ENCODE measurements at places on chromosomes 13 and 19. TPM values are rescaled to one million over a fixed set of nuclear protein-coding genes. Genes with fewer than 3 reads are reported as not detected.

GRCh38 chr13:34731486-34731885 lies 210.6 kb upstream of the NBEA start:
- H3K4me1 ChIP-seq = peaks cover 14% of the 10 kb centered on the region
- no peaks in the 10 kb centered on the region for H3K27me3 ChIP-seq

DNA sequence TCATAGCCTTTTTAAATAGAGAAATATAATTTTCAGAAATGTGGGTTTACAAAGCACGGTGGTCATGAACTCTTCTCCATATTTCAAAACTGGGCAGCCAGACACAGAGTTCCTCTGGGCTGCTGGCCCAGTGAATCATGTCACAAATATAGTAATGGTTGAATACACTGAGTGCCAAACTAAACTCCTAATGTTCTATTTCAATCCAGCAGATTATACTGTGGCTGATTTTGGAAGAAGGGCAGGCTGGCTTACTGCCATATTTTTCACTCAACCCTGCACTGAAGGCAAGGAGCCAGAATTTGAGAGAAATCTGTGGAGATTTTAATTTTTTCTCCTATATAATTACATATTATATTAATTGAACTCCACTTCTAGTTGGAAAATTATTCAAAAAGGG lies 17.0 kb upstream of the PRR20A start:
- no peaks in the 10 kb centered on the region for H3K36me3 ChIP-seq
- H3K27ac ChIP-seq = peak overlapping the region; percentile 12
- no peaks in the 10 kb centered on the region for H3K27me3 ChIP-seq

DNA sequence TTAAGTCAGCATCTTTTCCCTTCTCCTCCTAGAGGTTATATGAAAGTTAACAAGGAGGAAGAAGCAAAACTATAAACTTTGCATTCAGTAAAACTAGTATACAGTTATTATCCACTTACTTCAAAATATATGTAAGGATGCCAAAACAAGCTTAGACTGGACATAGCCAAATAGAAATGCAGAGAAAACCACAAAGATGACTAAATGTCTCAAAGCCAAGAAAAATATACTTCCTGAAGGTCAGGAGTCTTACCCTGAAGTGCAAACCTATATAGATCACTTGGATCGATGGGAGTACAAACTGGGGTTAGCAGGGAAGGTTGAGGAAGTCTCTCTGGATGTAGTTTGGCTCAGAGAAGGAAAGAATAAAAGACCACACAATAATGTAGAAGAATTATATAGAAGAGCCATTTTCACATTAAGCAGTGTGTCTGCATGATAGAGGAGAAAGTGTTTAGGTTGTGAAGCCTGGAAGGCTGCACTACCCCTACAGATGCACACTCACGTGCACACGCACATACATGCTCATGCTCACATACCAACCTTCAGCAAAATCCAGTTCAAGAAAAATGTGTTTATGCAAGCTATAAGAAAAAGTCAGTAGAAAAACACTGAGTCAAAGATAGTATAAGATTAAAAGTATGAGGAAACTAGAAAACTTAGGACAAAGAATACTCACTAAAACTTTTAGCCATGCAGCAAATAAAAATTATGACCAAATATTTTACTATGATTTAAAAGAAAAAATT lies 112.1 kb upstream of the RXFP2 start:
- no peaks in the 10 kb centered on the region for H3K36me3 ChIP-seq
- no peaks in the 10 kb centered on the region for H3K27me3 ChIP-seq
- no peak overlapping the region for H3K4me3 ChIP-seq
- DNase-seq = no peak

- peaks cover 18% of the 10 kb centered on the region for H3K36me3 ChIP-seq
- H3K4me3 ChIP-seq = peak overlapping the region; percentile 89
- DNase-seq = no peak
- H3K4me1 ChIP-seq = peaks cover 16% of the 10 kb centered on the region
- no peaks in the 10 kb centered on the region for H3K27me3 ChIP-seq
Observed at GRCh38 chr19:37467608-37468090, 405 bp upstream of the ZNF569 start.

DNA sequence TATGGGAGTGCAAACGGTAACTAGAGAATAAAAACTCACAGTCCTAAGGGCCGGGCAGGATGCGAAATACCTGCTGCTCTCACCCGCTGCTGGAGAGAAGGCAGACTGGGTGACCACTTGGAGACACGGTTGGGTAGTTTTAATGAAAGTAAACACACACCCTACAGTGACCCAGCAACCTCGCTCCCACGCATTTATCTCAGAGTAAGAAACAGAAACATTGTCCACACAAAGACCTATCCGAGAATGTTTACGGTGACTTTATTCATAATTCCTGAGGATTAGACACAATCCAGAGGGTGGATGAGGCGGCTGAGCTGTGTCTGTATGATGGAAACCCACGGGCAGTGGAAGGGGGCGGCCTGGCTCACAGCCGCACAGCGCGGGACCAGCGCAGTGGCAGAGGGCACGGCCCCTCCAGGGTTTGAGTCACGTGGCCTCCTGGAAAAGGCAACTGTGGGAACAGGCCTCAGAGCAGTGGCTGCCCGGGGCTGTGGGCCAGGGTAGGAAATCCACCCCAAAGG lies 73.5 kb upstream of the C13orf46 start:
- H3K27me3 ChIP-seq = no peaks in the 10 kb centered on the region
- peaks cover 27% of the 10 kb centered on the region for H3K36me3 ChIP-seq
- peaks cover 14% of the 10 kb centered on the region for H3K4me1 ChIP-seq
- DNase-seq = no peak
- no peak overlapping the region for H3K4me3 ChIP-seq
- no peak overlapping the region for H3K27ac ChIP-seq

GRCh38 chr19:3987619-3988371 lies 2.5 kb upstream of the EEF2 start:
- peaks cover 13% of the 10 kb centered on the region for H3K36me3 ChIP-seq
- H3K4me1 ChIP-seq = peaks cover 45% of the 10 kb centered on the region
- no peak overlapping the region for H3K27ac ChIP-seq
- DNase-seq = no peak

- H3K4me1 ChIP-seq = peaks cover 20% of the 10 kb centered on the region
- H3K27ac ChIP-seq = no peak overlapping the region
- no peaks in the 10 kb centered on the region for H3K27me3 ChIP-seq
- H3K4me3 ChIP-seq = no peak overlapping the region
- no peak for DNase-seq
Observed at GRCh38 chr19:581399-582111, 8.1 kb upstream of the HCN2 start.

The SSC5D gene
- total RNA-seq = 10.1 TPM

The CLEC4G gene
- total RNA-seq = 0.75 TPM

The IGFL2 gene
- total RNA-seq = not detected

The LIM2 gene
- not detected for total RNA-seq

The ZNF426 gene
- 18.0 TPM for total RNA-seq

The POU2F2 gene
- 0.52 TPM for total RNA-seq

The MBD3 gene
- 81.8 TPM for total RNA-seq

The FFAR2 gene
- not detected for total RNA-seq

Measured in esophagus muscularis mucosa (tissue), 4 donors.